ENCODE measurements at places on chromosomes 16 and 17.

DNA sequence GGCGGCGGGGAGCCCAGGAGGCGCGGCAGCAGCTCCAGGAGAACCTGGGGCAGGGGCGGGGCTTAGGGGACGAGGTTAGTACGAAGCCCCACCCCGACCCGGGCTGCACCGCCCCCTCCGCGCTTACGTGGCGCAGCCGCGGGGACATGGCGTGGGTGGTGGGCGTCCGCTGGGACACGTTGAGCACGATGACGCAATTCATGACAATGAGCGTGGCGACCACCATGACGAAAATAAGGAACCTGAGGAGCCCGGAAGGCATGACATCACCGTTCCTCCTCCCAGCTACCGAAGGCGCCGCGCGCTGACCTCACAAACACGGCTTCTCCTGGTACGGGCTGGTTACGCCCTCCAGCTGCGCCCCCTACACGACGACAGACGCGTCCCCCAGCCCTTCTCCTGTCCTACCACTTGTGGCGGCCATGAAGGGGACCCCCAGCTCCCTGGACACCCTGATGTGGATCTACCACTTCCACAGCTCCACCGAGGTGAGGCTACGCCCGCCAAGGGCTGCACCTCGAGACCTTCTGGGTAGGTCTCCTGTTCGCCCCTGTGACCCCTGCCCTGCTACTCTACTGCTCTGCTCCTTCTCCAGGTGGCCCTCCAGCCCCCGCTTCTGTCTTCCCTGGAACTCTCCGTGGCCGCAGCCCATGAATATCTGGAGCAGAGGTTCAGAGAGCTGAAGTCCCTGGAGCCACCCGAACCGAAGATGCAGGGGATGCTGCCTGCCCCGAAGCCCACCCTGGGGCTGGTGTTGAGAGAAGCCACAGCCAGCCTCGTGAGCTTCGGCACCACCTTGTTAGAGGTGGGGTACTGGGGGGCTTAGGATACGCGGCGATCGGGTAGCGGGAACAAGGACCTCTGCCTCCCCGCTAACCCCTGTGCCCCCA is at the start of gene C17orf107:
C17orf107 (plus strand) TSS at position 196 of the 890 bp plus-strand sequence; CDS start at position 423, 227 bp downstream.
- DNase-seq: no peak

- peak; percentile 91 for DNase-seq
Measured at GRCh38 chr17:42405963-42406495, 17.0 kb downstream of the CAVIN1 start.

DNA sequence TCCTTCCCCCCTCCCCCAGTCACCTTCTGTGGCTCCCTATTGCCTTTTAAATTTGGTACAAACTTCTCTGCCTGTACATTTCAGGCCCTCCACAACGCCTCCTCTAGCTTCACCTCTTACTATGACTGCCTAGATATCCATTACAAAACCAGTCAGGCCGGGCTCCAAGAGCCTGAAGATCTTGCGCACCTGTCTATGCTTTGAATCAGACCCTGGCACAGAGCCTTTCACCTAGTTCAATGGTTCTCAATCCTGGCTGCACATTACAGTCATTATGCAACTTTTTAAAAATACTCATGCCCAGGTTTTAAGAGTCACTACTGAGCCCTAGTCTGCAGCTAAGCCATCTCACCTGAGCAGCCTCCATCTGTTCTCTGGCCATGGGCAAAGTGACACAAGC is 1.6 kb upstream of the GAS7 start:
- no peak for DNase-seq

GRCh38 chr16:1959269-1960039 is at the start of gene NDUFB10:
TSS of gene NDUFB10 (plus strand) at chr16:1959538. CDS start at chr16:1959625, 87 bp downstream.
- DNase-seq: peak; percentile 94

DNA sequence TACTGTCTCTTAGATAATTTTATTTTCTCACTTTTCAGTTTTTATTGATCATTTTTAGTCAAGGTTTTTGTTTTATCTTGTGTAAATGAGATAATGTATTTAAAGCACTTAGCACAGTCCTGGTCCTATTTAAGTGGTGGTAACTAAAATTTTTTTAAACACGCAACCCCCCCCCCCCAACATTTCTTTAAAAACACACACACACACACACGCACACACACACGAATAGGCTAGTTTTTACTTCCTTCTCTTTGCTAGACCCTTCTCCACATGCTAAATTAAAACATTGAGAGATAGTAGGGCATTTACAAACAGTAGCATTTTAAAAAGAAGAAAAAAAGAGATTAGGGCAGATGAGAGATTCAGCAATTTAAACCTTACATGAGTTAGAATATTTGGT is 5.0 kb downstream of the NFATC3 start:
- no peak for DNase-seq

DNA sequence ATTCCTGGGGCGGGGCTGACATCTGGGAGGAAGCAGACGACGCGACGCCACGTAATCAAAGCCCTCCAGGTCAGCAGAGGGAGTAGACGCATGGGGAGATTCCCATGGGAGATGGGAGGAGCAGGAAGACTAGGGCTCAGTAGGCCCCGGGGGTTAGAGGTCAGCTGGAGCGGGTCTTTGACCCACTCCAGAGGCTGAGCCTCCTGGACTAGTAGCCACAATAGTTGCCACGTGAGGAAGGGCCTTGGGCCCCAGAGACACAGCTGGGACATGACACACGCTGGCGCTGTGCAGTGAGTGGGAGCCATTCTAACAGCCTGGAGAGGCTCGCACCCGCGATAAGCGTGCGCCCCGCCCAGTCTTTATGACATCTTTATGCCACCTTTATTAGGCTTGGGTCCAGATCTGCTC is 95.7 kb upstream of the AMZ2 start:
- DNase-seq: no peak

Measured in WERI-Rb-1 (cell line).